ENCODE measurements at places on chromosomes 5 and 9. TPM values are rescaled to one million over a fixed set of nuclear protein-coding genes. Genes with fewer than 3 reads are reported as not detected.

Gene CSF2
- polyA plus RNA-seq, result not detected

Gene ENTPD8
- not detected for polyA plus RNA-seq

Gene IFNK
- not detected for polyA plus RNA-seq

Gene MYOT
- 2.9 TPM for polyA plus RNA-seq

Gene GPR150
- polyA plus RNA-seq, result 0.11 TPM

Gene ANGPTL2
- polyA plus RNA-seq, result 8.4 TPM

Gene SCGB3A2
- polyA plus RNA-seq, result not detected

DNA sequence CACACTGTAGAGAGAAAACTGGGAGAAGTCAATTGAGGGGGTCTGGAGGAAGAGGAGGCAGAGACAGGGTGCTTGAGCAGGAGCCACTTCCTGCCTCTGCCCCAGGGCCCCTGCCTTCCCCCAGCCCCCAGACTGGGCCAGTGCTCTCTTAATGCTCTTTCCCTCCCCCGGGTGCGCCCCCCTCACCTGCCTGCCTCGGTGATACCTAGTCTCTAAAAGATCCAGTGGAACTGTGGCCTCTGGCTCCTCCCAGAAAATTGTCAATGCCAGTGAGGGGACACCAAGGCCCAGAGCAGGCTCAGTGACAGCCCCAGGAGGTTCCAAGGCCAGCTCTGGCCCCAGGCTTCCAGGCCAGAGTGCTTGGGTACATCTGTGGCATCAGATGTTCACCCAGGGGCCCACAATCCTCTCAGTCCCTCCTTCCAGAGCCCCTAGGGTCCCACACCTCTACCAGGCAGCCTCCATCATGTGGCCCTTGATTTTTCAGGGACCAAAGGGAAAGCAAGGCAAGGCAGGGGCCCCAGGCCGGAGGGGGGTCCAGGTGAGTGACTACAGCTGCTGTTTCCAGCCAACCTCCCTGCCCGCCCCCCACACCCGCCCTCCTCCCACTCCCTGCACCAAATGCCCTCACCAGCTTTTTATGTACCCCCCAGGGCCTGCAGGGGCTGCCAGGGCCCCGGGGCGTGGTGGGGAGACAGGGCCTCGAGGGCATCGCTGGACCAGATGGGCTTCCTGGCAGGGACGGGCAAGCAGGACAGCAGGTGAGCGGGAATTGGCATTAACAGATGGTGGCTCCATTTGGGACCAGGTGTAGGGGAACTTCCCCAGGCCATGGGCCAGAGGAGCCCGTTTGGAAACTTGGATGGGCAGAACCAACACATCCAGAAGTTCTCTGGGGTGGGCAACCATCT, 33.1 kb upstream of the ORM1 start:
- DNase-seq, result no peak

GRCh38 chr5:154481584-154482381, 3.8 kb upstream of the HAND1 start:
- no peak for DNase-seq

DNA sequence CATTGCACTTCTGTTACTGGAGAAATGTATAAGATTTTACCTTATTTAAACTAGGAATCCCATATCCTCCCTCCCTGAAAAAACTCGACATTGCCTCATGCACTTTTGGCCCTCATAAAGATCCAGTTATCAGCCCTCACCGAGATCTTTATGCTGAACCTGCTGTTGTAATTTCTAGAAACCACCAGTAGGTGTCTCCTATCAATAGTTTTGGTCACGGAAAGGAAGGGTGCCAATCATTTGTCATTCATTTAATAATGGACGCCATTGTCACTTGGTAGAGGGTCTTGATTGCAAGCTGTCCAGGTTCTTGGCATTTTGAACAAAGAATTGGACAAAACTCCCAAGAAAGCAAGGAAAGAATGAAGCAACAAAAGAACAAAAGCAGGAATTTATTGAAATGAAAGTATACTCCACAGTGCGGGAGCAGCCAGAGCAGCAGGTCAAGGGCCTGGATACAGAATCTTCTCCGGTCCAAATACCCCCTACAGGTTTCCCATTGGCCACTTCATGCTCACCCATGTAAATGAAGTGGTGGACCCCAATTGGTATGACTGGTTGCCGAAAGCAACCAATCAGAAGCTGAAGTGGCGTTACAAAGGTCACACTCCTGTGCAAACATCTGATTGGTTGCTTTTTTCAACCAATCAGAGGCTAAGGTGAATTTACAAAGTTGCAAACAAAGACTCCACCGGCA, 524.3 kb downstream of the PSAT1 start:
- peak; percentile 29 for DNase-seq

DNA sequence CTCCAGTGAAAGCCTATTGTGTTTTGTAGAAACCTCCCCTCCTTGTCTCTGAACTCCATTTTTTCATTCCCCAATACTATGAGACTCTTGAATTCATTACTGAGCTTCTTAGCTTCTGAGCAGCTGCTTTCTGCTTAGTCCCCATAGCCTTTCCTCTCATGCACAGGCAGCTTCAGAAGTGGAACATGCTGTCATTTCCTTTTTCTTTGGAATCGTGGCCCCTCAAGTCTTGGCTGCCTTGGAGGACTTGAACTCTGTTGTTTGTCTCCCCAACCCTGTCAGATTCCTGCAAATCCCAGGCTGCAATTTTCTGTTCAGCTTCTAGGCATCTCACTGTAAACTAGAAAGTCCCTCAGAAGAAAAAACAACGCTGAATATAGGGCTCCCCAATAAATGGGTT, 268.5 kb downstream of the ARRDC3 start:
- no peak for DNase-seq

GRCh38 chr5:71748360-71748759, 29.3 kb downstream of the CARTPT start:
- DNase-seq, result peak; percentile 70

DNA sequence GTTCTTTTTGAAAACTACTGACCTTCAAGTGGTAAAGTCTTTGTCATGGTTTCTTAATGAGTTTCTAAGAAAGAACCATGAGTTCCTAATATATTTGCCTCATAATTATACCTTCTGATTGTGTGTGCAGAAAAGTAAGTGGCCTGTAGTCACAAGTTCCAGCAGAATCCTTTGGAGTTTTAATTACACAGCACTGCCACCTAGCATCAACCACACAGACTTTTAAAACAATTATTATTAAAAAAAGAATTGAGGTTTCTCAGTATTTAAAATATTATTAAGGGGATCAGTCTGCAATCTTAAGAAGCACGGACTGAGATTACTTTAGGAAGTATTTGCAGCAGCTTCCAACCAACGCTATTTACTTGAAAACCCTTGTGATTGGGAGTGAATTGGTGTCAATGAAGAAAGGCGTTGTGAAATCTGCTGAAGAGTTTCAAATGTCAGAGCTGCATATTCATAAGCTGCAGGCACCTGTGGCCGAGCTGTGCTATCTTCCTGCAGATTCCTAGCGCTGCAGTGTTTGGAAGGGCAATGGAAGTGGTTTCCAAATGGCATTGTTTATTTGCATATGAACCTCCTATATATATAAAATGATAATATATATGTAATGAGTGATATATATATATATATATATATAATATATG, 1074.2 kb upstream of the WWC1 start:
- DNase-seq, result no peak

- DNase-seq, result no peak
These were observed 516 bp upstream of the DMRT2 start for GRCh38 chr9:1049641-1050040.

DNA sequence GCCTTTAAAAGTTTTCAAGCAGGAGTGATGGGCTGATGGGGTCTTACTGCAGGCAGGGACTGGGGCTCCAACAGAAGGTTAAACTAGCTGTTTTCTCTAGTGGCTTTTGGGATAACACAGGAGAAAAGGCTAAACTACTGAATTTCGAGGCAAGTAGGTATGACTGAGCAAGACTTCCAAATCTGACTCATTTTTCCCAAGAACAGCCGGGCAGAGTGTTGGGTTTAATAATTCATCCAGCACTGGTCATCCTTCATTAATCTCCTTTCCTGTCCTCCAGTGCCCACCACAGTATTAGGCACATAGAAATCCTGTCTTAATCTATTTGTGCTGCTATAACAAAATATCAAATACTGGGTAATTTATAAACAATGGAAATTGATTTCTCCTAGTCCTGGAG, 20.5 kb downstream of the MSX2 start:
- DNase-seq, result no peak

GRCh38 chr5:134517553-134517952, 7.9 kb upstream of the JADE2 start:
- DNase-seq, result no peak
